Osteocyte (in vitro differentiated cells): ENCODE measurements at places on chromosomes 16 and 17. TPM values are rescaled to one million over a fixed set of nuclear protein-coding genes. Genes with fewer than 3 reads are reported as not detected.

DNA sequence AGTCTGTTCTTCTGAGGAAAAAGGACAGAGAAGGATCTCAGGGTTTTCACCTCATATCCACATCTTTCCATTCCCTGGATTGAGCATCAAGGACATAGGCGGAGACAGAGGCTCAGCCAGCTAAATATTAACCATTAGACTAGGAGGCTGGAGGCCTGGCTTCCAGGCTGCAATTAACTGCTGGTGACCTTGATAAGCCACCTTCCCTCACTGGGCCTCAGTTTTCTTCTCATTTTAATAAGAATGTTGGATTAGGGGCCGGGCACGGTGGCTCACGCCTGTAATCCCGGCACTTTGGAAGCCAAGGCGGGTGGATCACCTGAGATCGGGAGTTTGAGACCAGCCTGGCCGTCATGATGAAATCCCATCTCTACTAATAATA lies 25.6 kb upstream of the CNOT1 start:
- peaks cover 3% of the 10 kb centered on the region for H3K27me3 ChIP-seq
- DNase-seq: no peak
- H3K4me1 ChIP-seq: peaks cover 2% of the 10 kb centered on the region

GRCh38 chr17:1077581-1077985 lies 80.7 kb downstream of the TIMM22 start:
- H3K27ac ChIP-seq: no peak overlapping the region
- H3K36me3 ChIP-seq: peaks cover 16% of the 10 kb centered on the region
- no peak overlapping the region for H3K4me3 ChIP-seq

DNA sequence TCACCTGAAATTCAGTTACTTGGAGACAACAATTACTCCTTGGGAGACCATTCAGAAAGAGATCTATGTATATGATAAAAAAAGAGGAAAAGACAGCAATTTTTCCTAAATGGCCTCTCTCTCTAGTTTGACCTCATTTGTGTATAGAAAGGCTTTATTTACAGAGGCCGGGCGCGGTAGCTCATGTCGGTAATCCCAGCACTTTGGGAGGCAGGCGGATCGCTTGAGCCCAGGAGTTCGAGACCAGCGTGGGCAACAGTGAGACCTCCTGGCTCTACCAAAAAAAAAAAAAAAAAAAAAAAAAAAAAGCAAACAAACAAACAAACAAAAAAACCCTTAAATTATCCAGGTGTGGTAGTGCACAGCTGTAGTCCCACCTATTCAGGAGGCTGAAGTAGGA lies 20.7 kb downstream of the GRB2 start:
- H3K4me1 ChIP-seq: peaks cover 18% of the 10 kb centered on the region
- H3K27me3 ChIP-seq: no peaks in the 10 kb centered on the region
- H3K27ac ChIP-seq: no peak overlapping the region
- DNase-seq: no peak
- H3K36me3 ChIP-seq: no peaks in the 10 kb centered on the region
- H3K4me3 ChIP-seq: no peak overlapping the region

- no peak overlapping the region for H3K4me3 ChIP-seq
- no peak for DNase-seq
- no peak overlapping the region for H3K27ac ChIP-seq
- peaks cover 17% of the 10 kb centered on the region for H3K36me3 ChIP-seq
- H3K27me3 ChIP-seq: no peaks in the 10 kb centered on the region
Observed at GRCh38 chr16:65064131-65064530, 57.7 kb downstream of the CDH11 start.

DNA sequence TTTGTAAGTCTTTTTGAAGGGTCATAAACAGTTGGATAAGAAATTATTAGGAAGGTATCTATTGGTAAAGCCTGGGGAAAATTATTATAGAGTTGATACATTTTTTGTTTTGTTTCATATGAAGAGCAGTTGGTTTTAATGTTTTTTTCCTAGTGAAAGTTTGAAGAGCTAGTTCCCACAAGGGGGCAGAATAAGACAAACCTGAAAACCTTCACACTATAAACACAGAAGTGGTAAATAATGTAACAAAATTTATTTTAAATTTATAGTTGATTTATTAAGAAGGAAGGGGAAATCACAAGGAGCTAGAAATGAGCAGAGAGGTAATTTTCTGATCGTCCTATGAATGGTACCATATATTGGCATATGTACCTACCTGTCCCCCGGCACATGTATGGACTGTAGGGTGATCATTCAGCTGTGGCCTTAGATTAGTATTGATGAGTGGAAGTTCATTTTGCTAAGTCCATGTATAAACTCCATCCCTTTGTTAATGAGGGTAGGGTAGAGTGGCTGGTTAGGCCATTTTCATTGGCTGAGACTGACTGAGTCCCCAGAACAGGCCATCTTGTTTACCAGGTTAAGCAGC lies 116.3 kb downstream of the TANC2 start:
- no peak overlapping the region for H3K4me3 ChIP-seq
- peaks cover 4% of the 10 kb centered on the region for H3K36me3 ChIP-seq
- H3K4me1 ChIP-seq: peaks cover 13% of the 10 kb centered on the region
- H3K27ac ChIP-seq: no peak overlapping the region
- no peak for DNase-seq

INCA1 gene
- 0.89 and 1.8 TPM in 2 replicates for total RNA-seq

DNA sequence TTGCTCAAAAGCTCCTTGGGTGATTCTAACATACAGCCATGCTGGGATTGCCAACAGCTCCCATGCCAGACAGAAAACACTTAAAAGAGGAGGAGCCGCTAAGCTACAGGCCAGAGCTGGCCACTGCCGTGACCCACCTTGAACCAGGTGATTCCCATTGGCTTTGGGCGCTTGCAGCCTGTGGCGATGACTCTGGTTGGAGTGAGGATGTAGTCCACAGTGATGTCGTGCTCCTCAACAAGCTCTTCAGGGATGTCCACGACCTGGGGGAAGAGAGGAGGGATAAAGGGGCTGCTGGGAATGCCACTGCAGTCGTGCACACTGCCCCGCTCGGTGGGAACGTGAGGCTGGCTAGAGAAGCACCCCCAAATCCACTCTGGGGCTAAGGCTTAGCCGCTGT lies 13.5 kb downstream of the MTHFSD start:
- DNase-seq: no peak
- H3K36me3 ChIP-seq: peaks cover 6% of the 10 kb centered on the region
- H3K27ac ChIP-seq: no peak overlapping the region
- peaks cover 20% of the 10 kb centered on the region for H3K27me3 ChIP-seq

SRL gene
- not detected in 2 replicates for total RNA-seq

GRCh38 chr17:81277421-81277820 lies 17.7 kb downstream of the SLC38A10 start:
- DNase-seq: no peak
- no peaks in the 10 kb centered on the region for H3K27me3 ChIP-seq
- H3K27ac ChIP-seq: no peak overlapping the region
- peaks cover 44% of the 10 kb centered on the region for H3K36me3 ChIP-seq
- no peaks in the 10 kb centered on the region for H3K4me1 ChIP-seq
- H3K4me3 ChIP-seq: no peak overlapping the region

TBC1D3K gene
- total RNA-seq: not detected in 2 replicates

DNA sequence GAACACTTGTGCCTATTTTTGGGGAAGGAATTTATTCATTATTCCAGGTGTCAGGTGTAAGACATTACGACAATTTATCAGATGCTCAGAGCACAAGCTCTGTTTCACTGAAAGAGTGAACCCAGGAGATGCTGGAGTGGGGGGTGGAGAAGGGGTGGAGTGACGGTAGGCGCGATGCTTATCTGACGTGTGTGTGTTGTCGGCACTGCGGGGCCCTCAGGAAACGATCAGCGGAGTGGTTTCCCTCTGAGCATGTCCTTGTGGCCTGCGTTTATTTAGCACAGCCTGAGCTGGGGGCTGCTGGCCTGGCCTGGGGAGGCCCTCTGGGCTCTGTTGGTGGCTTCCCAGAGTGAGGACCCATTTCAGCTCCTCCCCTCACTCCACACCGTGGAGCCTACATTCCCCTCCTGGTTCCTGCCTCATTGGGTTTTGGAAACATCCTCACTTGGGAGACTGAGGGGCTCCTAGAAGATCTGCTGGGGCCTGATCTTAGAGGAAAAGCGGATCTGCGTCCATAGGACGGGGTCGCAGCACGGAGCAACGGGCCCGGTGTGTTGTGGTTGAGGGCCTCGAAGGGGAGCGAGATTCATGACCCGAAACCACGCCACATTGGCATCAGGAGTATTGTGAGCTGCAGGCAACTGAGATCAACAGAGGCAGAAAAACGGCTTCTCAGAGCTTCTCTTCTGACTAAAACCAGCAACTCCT lies 19.0 kb upstream of the GNG13 start:
- H3K27me3 ChIP-seq: peaks cover 2% of the 10 kb centered on the region
- H3K4me3 ChIP-seq: no peak overlapping the region
- H3K36me3 ChIP-seq: no peaks in the 10 kb centered on the region
- no peak overlapping the region for H3K27ac ChIP-seq
- peaks cover 3% of the 10 kb centered on the region for H3K4me1 ChIP-seq
